ENCODE measurements at places on chromosomes 11 and 22. TPM values are rescaled to one million over a fixed set of nuclear protein-coding genes. Genes with fewer than 3 reads are reported as not detected.

DAGLA gene
- total RNA-seq = 1.4 TPM

AASDHPPT gene
- 83.6 TPM for total RNA-seq

RIC8A gene
- total RNA-seq = 98.9 TPM

LRRC56 gene
- total RNA-seq = 0.03 TPM

MMP27 gene
- total RNA-seq = not detected

C22orf15 gene
- not detected for total RNA-seq

MTFP1 gene
- total RNA-seq = 96.7 TPM

VWA5A gene
- total RNA-seq = 0.98 TPM

MPZL2 gene
- total RNA-seq = not detected

All from G401 (cell line).